ENCODE measurements at places on chromosomes 7 and 10. TPM values are rescaled to one million over a fixed set of nuclear protein-coding genes. Genes with fewer than 3 reads are reported as not detected.

The GIMAP5 gene
- not detected for total RNA-seq

The TMEM184A gene
- total RNA-seq, result 0.39 TPM

The MKI67 gene
- total RNA-seq, result 43.2 TPM

The SPDYE11 gene
- total RNA-seq, result not detected

The PLXNA4 gene
- total RNA-seq, result 2.2 TPM
